ENCODE measurements at places on chromosomes 1 and 21. TPM values are rescaled to one million over a fixed set of nuclear protein-coding genes. Genes with fewer than 3 reads are reported as not detected.

The CD53 gene
- not detected for total RNA-seq

The FAM177B gene
- total RNA-seq, result not detected

The CLCA4 gene
- total RNA-seq, result not detected

GRCh38 chr1:39886757-39887231, 3.5 kb upstream of the TRIT1 start:
- no peak for DNase-seq

The OR2AK2 gene
- total RNA-seq, result not detected

GRCh38 chr1:29551123-29551936, 315.0 kb downstream of the PTPRU start:
- DNase-seq, result no peak

The NBPF9 gene
- 31.1 TPM for total RNA-seq

The RAB42 gene
- total RNA-seq, result 1.1 TPM

DNA sequence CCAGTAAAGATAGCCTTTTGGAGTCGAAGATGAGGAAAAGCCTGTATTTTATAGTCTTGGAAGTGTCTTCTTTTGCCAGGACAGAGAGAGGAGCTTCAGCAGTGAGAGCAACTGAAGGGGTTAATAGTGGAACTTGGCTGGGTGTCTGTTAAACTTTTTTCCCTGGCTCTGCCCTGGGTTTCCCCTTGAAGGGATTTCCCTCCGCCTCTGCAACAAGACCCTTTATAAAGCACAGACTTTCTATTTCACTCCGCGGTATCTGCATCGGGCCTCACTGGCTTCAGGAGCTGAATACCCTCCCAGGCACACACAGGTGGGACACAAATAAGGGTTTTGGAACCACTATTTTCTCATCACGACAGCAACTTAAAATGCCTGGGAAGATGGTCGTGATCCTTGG, at the start of gene VCAM1:
Gene VCAM1, plus strand, starts transcription at position 253 of the 400 bp plus-strand sequence. Its CDS starts 119 bp downstream, at position 372.
- no peak for DNase-seq

The CELSR2 gene
- total RNA-seq, result 5.3 TPM

GRCh38 chr1:42817976-42818375, 779 bp upstream of the SVBP start:
- DNase-seq, result no peak

DNA sequence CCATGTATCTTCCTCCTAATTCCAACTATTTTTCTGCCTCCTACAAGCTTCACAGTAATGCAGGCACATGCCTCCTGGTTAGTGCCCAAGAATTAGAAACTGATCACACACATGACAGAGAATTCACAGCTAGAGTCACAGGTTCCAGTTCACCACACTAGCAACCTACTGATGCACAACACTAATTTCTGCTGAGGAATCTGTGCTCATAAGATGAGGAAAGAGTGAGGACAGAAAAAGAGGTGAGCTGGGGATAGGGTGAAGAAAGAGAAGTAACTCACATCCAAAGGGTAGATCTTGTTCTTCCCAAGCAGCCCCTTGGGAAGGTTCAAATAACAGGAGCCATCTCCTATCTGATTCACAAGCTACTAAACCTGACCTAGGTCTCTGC, 61.3 kb downstream of the PUM1 start:
- no peak for DNase-seq

DNA sequence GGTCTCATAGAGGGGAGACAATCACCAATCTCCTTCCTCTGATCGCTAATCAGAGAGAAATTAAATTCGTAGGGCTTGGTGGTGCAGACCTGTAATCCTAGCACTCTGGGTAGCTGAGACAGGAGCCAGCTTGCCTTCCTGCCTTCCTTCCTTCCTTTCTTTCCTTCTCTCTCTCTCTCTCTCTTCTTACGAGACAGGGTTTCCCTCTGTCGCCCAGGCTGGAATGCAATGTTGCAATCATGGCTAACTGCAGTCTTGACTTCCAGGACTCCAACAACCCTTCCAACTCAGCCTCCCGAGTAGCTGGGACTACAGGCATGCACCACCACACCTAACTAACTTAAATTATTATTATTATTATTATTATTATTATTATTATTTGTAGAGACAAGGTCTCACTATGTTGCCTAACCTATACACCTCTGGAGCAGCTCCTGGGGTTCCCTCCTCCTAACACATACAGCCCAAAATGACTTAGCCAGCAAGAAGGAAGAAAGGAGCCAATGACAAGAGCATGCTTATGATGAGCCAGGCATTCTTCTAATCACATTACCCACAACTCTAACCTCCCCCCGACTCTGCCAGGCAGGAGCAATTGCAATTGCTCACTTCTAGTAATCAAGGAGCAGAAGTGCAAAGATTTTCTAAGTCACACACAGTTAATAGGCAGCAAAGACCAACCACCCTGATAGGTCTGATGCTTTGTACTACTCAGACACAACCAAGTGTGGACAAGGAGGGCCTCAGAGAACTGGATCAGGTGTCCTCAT, 105.4 kb upstream of the F3 start:
- no peak for DNase-seq

The GPR25 gene
- not detected for total RNA-seq

The RUNX3 gene
- total RNA-seq, result 1.3 TPM

The FAM72C gene
- total RNA-seq, result 8.4 TPM
